ENCODE measurements at places on chromosomes 1 and 21.

GRCh38 chr1:232904131-232904530 is 46.3 kb upstream of the NTPCR start:
- DNase-seq = no peak

GRCh38 chr1:170214117-170215032 is 68.6 kb downstream of the NTMT2 start:
- no peak for DNase-seq

- no peak for DNase-seq
These were observed 50.7 kb downstream of the PGM1 start for GRCh38 chr1:63643926-63644325.

- DNase-seq = no peak
These were observed 36.4 kb downstream of the DENND1B start for GRCh38 chr1:197738927-197739326.

GRCh38 chr1:231665101-231665500 is 38.5 kb downstream of the DISC1 start:
- no peak for DNase-seq

Measured in coronary artery (tissue), 2 donors.